ENCODE measurements at places on chromosomes 4 and X. TPM values are rescaled to one million over a fixed set of nuclear protein-coding genes. Genes with fewer than 3 reads are reported as not detected.

Gene GRPR
- polyA plus RNA-seq = not detected

Gene SULT1B1
- polyA plus RNA-seq = 0.39 TPM

Gene ARHGAP36
- polyA plus RNA-seq = not detected

Gene SCRG1
- polyA plus RNA-seq = 0.11 TPM

Gene DHRSX
- polyA plus RNA-seq = 30.0 TPM

Gene NPY1R
- polyA plus RNA-seq = 19.2 TPM

Gene TLL1
- polyA plus RNA-seq = 0.28 TPM

Gene GPR50
- not detected for polyA plus RNA-seq

Gene HMX1
- polyA plus RNA-seq = not detected

Gene BTK
- polyA plus RNA-seq = 0.77 TPM

Gene EGF
- polyA plus RNA-seq = 72.8 TPM

Gene SPINK2
- polyA plus RNA-seq = not detected

Gene AKAP14
- not detected for polyA plus RNA-seq

Gene TRAM1L1
- polyA plus RNA-seq = 7.2 TPM

Gene USP17L22
- polyA plus RNA-seq = not detected

Gene MEPE
- polyA plus RNA-seq = not detected

Gene GPRIN3
- 2.2 TPM for polyA plus RNA-seq

Gene TCEAL7
- polyA plus RNA-seq = 7.7 TPM

Gene F8A3
- polyA plus RNA-seq = 0.62 TPM

Gene ZAR1
- polyA plus RNA-seq = not detected

Gene CTSO
- polyA plus RNA-seq = 22.9 TPM

Gene MAGEE2
- 0.34 TPM for polyA plus RNA-seq

Gene LYAR
- polyA plus RNA-seq = 8.6 TPM

Gene PDZD4
- polyA plus RNA-seq = 4.7 TPM

Gene NLRP2B
- polyA plus RNA-seq = not detected

Gene NAP1L2
- 11.0 TPM for polyA plus RNA-seq

Gene CYBB
- 3.5 TPM for polyA plus RNA-seq

Gene SOWAHB
- 3.3 TPM for polyA plus RNA-seq

Gene ANXA10
- not detected for polyA plus RNA-seq

Gene INTU
- polyA plus RNA-seq = 2.6 TPM

Gene DDX3X
- 43.6 TPM for polyA plus RNA-seq

Gene ADH1C
- 28.1 TPM for polyA plus RNA-seq

Gene UGT2B15
- polyA plus RNA-seq = not detected

Gene HELT
- 0.37 TPM for polyA plus RNA-seq

Gene MAOB
- 91.8 TPM for polyA plus RNA-seq

Gene ATOH1
- polyA plus RNA-seq = not detected

Gene SPANXN1
- polyA plus RNA-seq = not detected

Gene DGAT2L6
- polyA plus RNA-seq = not detected

Gene NAP1L5
- 12.4 TPM for polyA plus RNA-seq

Gene ITM2A
- 28.8 TPM for polyA plus RNA-seq

Gene RRH
- 0.37 TPM for polyA plus RNA-seq

Gene MAGEB5
- not detected for polyA plus RNA-seq

Gene RS1
- polyA plus RNA-seq = not detected

Gene NEUROG2
- not detected for polyA plus RNA-seq

Gene ZDHHC15
- 1.7 TPM for polyA plus RNA-seq

Gene GABRG1
- polyA plus RNA-seq = 0.04 TPM

Gene GABRB1
- polyA plus RNA-seq = 0.82 TPM

Gene MAGEA1
- not detected for polyA plus RNA-seq

Data from kidney (tissue), 22 donors.